ENCODE measurements at places on chromosomes 2 and 18.
A peak's percentile ranks its signal among the peaks of the same experiment; 100 is the strongest.

- no peak for DNase-seq
Measured at GRCh38 chr2:9226458-9227380, 20.1 kb downstream of the ASAP2 start.

DNA sequence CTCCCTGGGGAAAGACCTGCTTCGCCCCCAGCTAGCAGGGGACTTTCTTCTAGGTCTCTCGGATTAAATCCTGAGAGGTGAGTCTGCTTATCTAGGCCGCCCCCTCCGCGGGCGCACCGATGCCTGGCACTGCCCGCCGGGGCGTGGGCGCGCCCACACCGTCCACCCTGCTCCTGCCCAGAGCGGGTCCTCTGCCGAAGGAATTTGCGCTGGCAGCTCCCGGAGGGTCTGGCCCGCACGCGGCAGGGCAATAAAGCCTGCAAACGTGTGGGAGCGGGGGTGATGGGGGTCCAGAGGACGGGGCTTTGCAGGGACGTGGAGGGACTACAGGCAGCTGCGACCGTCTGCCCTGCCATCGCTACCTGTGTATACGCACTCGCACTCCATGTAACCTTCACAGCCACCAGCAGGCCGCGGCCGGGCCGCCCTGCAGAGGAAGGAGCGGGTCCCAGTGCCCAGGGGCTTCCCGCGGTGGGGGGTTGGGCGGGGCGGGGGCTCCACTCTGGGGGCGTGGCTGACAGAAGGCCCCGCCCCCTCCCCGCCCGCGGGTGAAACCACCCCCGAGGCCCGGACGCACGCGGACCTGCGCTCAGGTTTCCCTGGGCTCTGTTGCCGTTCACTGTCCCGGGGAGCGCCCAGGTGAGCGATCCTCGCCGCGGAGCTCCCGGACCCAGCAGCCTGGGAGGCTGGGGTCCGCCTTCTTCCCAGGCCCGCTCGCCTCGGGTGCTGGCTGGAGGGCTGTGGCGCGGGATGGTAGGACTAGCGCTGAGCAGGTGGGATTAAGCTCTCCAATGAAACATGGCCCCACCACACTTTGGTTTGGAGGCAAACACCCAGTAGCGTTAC lies 174.5 kb upstream of the HS6ST1 start:
- DNase-seq: no peak

DNA sequence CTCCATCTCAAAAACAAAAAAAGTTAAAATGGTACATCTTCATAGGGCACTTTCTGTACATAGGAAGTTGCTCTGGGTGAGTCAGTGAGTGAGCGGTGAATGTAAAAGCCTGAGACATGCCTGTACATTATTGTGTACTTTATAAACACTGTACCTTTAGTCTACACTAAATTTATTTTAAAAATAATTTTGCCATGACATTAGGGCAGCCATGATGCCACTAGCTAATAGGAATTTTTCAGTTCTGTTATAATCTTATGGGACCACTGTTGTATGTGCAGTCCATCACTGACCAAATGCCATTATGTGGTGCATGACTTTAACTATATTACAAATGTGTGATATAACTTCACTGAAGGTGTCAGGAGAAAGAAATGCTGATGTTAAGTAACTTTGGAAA lies 11.0 kb upstream of the TXNDC2 start:
- DNase-seq: no peak

- DNase-seq: no peak
Measured at GRCh38 chr2:239199041-239199768, 201.6 kb downstream of the HDAC4 start.

DNA sequence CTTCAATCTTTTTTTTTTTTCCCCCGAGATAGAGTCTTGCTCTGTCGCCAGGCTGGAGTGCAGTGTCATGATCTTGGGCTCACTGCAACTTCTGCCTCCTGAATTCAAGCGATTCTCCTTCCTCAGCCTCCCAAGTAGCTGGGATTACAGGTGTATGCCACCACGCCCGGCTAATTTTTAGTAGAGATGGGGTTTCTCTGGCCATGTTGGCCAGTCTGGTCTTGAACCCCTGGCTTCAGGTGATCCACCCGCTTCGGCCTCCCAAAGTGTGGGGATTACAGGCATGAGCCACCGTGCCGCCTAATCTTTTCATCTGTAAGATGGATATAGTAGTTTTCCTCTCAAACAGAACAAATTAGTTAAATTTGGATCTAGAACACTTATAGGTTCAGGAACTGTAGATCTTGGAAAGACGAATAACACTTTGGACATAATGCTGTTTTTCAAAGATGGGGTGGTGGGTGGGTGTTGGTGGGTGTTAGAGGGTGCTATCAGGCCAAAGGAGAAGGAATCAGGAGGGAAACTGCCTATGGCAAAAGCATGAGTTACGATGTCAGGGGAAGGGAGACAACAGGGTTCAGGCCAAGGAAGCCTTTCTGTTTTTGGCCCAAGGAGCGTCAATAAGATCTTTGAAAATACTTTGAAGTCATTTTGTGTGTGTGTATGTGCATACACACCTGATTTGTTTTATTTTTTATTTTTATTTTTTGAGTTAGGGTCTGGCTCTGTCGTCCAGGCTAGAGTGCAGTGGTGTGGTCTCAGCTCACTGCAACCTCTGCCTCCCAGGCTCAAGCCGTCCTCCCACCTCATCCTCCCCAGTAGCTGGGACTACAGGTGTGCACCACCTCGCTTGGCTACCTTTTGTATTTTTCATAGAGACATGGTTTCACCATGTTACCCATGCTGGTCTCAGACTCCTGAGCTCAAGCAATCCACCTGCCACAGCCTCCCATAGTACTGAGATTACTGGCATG lies 6.8 kb downstream of the RPL37A start:
- no peak for DNase-seq

DNA sequence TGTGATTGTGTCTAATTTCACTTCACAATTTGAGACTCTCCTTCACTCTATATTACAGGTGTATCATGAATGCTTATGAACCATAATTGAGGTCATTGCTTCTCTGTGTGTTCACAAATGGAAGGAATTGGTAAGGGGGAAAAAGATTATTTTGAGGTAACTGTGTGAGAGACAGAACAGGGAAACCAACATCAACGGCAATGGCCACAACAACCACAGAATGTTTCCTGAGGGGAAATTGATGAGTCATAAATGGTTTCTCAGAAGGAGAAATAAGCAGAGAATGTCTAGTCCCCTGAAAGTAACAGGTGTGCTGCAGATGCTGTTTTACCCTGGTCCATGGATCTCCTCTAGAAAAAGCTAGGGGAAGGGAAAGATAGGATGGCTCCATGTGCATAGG lies 361.2 kb upstream of the GALNT5 start:
- no peak for DNase-seq

GRCh38 chr2:16284941-16285625 lies 344.7 kb downstream of the MYCN start:
- no peak for DNase-seq

- no peak for DNase-seq
Measured at GRCh38 chr2:235726554-235726953, 232.7 kb downstream of the AGAP1 start.

- no peak for DNase-seq
Measured at GRCh38 chr2:86364894-86365293, 27.5 kb upstream of the REEP1 start.

GRCh38 chr2:88615822-88616221 lies 11.4 kb downstream of the EIF2AK3 start:
- DNase-seq: no peak

DNA sequence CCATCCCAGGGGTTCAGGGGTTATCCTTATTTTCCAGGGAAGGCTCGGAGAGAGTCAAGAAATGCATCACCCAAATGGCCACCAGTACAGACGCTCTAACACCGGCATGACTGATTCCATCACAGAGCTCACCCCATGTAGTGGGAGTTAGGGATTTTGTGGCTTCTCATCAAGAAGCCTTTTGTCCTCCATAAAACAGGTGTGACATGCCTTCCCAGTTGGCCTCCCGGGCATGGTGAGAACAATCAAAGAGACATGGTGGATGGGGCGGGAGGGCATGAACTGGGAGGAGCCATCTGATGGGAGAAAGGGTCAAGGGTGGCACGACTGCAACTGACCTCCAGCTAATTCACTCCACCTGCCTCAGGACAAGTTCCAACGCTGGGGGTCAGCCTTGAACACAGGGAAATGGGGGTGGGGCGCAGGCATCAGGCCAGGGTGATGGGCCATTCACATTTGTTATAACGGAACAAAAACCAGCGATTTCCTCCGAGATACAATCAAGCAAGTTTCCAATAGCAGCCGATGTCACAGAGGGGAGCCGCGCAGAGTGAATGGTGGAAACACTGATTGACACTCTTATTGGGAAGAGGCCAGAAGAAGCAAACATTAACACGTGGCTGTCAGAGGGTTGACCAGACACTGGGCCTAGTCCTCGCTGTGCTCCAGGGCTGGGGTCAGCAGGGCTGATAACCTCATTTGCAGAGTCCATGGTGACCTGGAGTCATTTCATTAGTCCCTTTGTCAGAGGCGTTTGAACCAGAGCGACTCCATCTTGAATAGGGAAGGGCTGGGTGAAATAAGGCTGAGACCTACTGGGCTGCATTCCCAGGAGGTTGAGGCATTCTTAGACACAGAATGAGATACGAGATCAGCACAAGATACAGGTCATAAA lies 80.5 kb upstream of the HPCAL1 start:
- no peak for DNase-seq

GRCh38 chr18:60888071-60888624 lies 445.1 kb upstream of the CDH20 start:
- DNase-seq: no peak

DNA sequence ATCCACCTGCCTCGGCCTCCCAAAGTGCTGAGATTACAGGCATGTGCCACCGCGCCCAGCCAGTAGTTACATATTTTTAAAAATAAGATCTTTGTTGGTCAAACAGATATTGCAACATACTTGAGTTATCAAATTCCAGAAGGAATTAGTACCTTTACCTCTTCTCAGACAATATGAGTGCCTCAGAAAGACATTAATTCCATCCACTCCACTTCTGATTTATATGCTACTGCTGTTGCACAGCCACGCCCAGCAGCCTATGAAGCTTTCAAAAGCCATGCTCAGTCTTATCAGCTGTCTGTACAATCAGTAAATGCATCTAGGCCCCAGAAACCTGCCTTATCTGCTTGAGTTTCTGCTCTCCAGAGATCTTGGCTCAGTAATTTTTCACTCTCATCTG lies 47.8 kb downstream of the MEX3C start:
- no peak for DNase-seq

DNA sequence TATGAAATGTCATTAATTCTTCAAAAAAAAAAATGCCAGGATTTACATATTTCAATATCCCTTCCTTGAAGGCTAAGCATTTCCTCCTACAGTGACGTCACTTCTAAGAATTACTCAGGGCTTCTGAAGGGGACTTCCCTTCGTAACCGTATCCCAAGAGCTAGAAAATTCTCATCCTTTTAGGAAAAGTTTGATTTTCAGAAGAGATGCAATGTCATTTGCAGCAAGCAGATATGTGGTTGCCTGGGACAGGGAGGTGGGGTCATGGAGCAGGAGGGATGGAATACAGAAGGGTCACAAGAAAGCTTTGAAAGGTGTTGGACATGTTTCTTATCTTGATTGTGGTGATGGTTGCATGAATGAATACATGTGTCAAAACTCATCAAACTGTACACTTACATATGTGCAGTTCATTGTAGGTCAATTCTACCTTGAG lies 97.0 kb upstream of the ATL2 start:
- no peak for DNase-seq

GRCh38 chr2:64861452-64862397 lies 127.5 kb upstream of the SLC1A4 start:
- DNase-seq: no peak

GRCh38 chr2:9398881-9399780 lies 24.2 kb downstream of the ITGB1BP1 start:
- no peak for DNase-seq

GRCh38 chr2:240237609-240238174 lies 97.2 kb upstream of the OTOS start:
- no peak for DNase-seq

DNA sequence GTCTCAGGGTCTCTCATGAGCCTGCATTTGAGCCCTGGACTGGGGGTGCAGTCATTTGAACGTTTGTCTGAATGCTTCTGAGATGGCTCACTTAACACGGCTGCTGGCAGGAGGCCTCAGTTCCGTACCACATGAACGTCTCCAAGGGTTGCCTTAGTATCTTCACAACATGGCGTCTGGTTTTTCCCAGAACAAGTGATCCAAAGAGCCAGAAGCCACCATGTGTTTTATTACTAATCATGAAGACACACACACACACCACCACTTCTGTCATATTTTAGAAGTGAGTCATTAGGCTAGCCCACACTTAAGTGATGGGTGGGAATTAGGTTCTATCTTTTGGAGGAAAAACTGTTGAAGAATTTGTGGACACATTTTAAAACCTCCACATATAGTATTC lies 15.0 kb upstream of the MYO1B start:
- no peak for DNase-seq

- no peak for DNase-seq
Measured at GRCh38 chr2:26536371-26537068, 58.6 kb upstream of the OTOF start.

DNA sequence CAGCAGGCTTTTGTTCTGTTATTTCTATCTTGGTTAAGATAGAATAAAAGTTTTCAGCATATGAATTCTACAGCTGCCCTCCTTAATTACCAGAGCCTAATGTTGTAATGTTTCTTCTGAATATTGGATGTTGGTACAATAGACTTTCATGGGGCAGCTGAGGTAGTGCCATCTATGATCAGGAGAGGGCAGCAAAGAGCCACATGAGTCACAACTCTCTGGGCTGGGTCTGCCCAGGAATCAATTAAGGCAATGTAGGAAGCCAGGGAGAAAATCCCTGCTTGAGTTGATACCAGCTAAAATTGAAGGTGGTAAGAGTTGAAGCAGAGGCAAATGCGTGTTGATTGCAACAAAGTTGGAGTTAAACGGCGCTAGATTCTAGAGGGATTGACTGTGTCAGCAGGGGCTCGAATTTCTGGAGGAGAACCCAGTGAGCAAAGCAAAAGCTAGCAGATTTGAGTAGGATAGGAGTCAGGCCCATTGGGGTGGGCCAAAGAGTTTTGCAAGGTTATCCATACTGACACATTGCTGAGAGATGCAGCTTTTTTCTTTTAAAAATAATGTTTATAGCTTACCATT lies 10.6 kb upstream of the MC5R start:
- peak; percentile 42 for DNase-seq
